ENCODE measurements at places on chromosomes 7 and 10. TPM values are rescaled to one million over a fixed set of nuclear protein-coding genes. Genes with fewer than 3 reads are reported as not detected.

The CCL24 gene
- not detected for total RNA-seq

The H2BK1 gene
- total RNA-seq = 0.83 TPM

The HTR7 gene
- total RNA-seq = not detected

The CUBN gene
- total RNA-seq = 0.40 TPM

The WASHC2C gene
- 22.0 TPM for total RNA-seq

The ACBD7 gene
- total RNA-seq = 1.3 TPM

The TAC1 gene
- total RNA-seq = 0.28 TPM

The HOXA3 gene
- not detected for total RNA-seq

The PCGF5 gene
- 42.1 TPM for total RNA-seq

The RASSF4 gene
- 1.5 TPM for total RNA-seq

The TAS2R4 gene
- total RNA-seq = 1.0 TPM

The AKR1D1 gene
- total RNA-seq = not detected

The CHN2 gene
- total RNA-seq = not detected

The ABCB1 gene
- total RNA-seq = 1.4 TPM

All from activated CD4-positive, alpha-beta T cell treated with anti-CD3 and anti-CD28 coated beads, Interleukin-2, amount 10 ng/mL, durations not matched to agents 24 days and 14 days (primary cell).